ENCODE measurements at places on chromosomes 1 and 21.

DNA sequence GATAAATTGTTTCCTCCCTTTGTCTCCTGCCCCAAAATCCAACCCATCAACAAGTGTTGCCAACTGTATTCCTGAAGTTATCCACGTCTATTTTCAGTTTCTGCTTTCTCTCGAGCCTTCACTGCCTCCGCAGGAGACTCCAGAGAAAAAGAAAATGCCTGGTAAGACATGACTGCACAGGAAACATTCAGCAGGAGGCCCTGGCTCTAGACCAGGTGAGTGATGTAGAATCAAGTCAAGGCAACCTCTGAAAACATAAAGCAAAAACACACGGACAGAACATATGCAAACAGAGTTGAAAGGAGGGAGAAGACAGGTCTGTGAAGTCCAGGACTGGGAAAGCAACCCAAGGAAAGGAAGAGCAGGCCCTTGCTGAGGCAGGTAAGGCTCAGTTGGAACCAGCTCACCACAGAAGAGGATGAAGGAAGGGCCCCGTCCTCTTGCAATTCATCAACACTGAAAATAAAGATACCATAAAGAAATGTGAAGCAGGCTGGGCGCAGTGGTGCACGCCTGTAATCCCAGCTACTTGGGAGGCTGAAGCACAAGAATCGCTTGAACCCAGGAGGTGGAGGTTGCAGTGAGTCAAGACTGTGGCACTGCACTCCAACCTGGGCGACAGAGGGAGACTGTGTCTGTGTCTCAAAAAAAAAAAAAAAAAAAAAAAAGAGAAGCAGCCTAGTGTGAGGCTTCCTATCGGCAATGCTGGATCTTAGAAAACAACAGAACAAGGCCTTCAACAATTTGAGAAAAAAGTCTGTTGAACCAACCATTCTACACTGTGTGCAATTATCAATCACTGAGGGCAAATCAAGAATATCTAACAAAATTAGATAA is 8.8 kb downstream of the NOL9 start:
- no peak for DNase-seq

GRCh38 chr1:235074523-235075047 is 54.1 kb downstream of the TOMM20 start:
- peak; percentile 92 for DNase-seq

GRCh38 chr1:218926631-218927030 is 247.0 kb upstream of the LYPLAL1 start:
- DNase-seq = no peak

DNA sequence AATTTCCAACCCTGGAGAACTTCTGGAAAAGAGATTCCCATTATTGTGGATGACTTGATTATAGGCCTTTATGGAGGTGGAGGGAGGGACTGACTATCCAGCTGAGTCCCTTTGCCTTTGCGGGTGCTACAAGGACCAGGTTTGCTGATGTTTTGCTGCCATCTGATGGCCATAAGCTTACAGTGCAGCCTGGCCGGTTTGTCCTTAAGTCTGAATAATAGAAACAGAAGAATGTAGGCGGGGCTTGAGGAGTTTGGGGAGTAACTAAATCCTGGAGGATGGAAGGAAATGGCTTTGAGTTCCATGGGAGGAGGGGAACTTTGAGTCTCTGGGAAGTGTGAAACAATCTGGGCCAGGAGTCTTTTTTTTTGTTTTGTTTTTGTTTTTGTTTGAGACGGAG is 55.7 kb upstream of the CD1D start:
- DNase-seq = peak; percentile 94

DNA sequence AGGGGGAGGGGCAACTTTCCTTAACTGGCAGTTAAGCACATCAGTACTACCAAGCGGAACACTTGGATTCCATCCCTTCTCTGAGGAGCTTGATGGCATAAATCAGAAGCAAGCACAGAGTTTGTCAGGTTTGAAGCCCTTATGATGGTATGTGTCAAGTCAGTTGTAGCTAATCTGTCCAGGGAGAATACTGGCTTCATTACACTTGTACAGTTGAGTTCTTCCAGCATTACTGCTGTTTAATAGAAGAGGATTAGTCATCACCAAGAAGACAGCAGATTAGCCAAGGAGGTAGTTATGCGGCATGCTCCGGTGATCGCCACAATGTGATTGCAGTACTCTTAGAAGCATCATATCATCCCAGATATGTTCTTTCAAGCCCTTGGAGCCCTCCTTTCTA is 2.1 kb upstream of the TDRD5 start:
- DNase-seq = no peak

GRCh38 chr1:246788895-246789338 is 64.7 kb downstream of the SCCPDH start:
- DNase-seq = no peak

GRCh38 chr1:112901387-112901786 is 54.6 kb downstream of the SLC16A1 start:
- DNase-seq = no peak

DNA sequence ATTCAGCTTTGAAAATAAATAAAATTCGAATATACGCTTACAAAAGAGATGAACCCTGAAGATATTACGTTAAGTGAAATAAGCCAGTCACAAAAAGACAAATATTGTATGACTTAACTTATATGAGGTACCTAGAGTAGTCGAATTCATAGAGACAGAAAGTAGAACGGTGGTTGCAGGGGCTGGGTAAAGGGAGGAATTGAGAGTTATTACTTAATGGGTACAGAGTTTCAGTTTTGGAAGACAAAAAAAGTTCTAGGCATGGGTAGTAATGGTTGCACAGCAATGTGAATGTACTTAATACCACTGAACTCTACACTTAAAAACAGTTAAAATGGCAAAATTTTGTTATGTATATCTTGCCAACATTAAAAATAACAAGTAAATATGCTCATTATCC is 48.6 kb upstream of the ZNHIT6 start:
- no peak for DNase-seq

DNA sequence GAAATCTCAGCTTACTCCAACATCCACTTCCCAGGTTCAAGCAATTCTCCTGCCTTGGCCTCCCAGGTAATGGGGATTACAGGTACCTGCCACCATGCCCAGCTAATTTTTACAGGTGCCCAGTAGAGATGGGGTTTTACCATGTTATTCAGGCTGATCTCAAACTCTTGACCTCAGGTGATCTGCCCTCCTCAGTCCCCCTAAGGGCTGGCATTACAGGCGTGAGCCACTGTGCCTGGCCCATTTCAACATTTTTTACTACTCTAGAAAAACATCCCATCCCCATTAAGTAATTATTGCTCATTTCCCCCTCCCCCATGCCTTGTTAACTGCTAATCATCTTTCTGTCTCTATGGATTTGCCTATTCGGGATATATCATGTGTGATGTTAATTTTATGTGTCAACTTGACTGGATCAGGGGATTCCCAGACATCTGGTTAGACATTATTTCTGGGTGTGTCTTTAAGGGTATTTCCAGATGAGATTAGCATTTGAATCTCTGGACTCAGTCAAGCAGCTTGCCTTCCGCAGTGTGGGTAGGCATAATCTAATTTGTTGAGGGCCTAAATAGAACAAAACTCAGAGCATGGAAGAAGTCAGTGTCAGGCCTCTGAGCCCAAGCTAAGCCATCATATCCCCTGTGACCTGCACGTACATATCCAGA is 33.0 kb upstream of the ZBTB8B start:
- DNase-seq = no peak

DNA sequence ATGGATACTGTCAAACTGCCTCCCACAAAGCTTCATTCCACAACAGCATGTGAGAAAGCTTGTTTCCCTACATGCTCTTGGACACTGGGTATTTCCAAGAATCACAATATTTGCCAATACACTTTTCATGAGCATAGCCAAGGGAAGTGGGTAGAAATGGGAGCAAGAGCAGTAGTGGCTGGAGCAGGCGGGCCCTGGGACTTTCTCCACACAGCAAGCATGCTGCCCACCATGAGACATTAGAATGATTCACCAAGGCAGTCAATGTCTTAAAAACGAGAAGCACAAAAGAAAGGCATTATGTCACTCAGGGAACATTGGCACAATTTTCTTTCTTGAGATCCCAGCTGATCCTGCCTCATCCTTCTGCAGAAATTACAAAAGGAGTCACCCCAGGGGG is 371.6 kb upstream of the RUNX1 start:
- no peak for DNase-seq

DNA sequence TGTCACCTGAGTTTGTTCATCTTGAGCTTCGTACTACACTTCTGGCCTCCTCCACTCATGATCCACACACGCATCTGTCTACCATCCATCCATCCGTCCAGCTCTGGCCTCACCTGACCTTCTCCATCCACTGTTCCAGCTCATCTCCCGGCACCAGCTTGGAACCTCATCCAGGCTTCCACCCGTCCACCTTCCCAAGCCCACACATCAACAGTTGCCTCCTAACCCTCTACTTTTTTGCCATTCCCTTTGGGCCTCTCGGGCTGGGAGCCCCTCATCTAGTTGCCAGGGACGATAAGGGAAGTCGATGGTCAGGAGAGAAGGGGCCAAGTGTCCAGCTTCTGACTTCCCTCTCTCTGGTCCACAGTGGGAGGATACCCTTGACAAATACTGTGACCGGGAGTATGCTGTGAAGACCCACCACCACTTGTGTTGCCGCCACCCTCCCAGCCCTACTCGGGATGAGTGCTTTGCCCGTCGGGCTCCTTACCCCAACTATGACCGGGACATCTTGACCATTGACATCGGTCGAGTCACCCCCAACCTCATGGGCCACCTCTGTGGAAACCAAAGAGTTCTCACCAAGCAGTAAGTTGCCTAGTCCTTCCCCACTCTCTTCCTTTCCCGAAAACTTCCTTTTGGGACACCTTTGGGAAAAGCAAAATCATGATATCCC is 3.4 kb upstream of the FALEC start:
- DNase-seq = no peak

DNA sequence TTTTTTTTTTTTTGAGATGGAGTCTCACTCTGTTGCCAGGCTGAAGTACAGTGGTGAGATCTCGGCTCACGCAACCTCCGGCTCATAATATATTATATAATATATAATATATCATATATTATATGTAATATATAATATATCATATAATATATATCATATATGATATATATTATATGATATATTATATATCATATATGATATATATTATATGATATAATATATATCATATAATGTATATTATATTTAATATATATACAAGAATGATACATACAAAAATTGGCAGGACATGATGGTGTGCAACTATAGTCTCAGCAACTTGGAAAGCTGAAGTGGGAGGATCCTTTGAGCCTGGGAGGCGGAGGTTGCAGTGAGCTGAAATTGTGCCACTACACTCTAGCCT is 1725.5 kb downstream of the MRPL39 start:
- DNase-seq = no peak

- no peak for DNase-seq
Measured at GRCh38 chr1:115545096-115545720, 96.6 kb upstream of the VANGL1 start.

DNA sequence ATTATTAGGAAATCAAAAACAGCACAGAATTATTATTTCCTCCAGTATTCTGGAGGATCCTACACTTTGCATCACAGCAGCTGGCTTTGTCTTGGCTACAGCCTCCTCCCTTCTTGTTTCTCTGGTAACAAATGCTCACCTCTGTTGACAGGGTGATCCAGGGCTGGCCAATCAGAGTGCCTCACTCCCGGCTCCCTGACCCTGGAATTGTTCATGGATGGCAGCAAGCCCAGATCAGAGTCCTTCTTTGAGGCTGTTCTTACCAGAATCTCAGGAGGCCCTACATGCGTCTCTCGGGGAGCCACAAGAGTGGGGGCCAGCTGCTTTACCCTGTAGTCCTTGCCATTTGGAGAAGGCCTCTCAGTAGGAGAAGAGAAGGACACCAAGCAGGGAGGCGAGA is 48.4 kb upstream of the IGSF5 start:
- no peak for DNase-seq

DNA sequence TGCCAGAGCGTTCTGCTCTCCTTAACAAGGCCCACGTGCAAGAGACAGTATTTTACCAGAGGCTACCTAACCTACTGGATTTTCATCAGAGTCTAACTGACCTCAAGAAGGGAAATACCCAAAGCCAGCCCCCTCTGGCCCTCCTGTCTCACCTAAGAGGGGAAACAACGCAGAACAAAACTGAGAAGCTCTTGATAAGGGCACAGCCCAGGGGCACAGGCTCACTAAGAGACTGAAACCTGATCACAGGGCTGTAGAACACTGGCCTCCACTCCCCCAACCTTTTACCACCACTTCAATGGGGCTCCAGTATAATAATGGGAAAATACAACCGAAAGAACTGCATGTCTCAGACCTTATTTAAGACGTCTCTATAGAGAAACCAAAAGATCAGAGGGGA is 449.5 kb upstream of the CAMK1G start:
- no peak for DNase-seq

DNA sequence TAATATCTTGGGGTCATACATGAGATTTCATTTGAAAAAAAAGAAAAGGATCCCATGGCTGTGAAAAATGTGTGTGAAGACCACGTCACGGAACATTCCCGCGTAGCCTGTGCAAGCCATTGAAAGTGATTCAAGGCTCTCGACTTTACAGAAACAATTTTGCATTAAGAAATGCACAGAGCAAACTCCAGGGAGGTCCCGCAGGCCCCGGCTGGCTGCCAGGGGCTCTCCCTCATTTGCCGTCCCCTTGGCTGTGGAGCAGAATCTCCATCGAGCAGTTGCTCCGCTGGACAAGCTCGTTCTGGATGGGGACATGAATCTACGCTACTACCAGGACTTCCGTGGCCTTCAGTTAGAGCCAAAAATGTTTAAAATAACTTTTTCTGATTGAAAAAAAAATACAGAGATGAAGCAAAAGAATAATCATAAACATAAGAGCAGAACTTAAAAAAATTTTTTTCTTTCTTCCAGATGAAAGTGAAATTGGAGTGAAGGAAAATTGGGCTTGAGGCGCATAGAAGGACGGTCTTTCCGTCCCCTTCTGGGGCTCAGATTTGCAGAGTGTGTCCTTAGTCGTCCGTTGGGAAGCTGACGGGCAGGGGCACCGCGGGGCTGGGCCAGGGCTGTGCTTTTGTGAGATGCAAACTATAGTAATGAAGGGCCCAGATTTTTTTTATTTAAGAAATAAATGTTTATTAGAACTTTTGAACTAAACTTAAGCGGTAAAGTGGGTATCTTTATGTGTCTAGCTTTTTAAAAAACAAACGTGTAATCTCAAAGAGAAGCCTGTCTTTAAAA is 68.1 kb upstream of the ARHGEF16 start:
- DNase-seq = no peak

- DNase-seq = peak; percentile 99
Measured at GRCh38 chr1:240031009-240031408, 60.7 kb upstream of the FMN2 start.

- DNase-seq = no peak
Measured at GRCh38 chr1:201108614-201109013, 3.6 kb downstream of the CACNA1S start.

Data from EH (cell line).